ENCODE measurements at places on chromosomes 6 and 20.
A peak's percentile ranks its signal among the peaks of the same experiment; 100 is the strongest.

DNA sequence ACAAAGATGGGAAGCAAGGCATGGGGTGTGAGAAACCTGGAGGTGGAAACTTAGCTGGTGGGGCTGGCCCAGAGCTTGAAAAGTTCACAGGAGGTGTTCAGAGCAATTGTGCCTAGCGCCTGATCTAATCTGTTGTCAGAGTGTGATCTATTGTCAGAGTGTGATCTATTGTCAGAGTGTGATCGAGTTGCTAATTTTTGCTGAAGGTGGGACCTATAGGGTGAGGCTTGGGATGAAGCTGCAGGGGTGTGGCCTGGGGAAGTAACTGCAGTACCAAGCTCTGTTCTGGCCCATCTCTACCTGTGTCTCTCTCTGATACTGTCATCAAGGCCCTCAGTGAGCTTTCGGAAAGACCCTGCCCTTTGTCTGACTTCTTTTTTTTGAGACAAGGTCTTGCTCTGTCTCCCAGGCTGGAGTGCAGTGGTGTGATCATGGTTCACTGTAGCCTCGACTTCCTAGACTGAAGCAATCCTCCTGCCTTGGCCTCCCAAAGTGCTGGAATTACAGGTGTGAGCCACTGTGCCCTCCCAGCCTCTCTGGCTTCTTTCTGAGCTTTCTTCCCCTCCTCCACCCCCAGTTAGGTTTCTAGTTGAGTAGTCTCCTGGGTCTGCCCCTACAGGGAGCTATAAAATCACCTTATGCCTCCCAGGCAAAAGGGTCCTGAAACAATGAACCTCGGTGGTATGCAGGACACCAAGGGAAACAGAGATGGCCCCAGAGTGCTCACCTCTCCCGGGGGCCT lies 150.8 kb upstream of the RNF24 start:
- DNase-seq: no peak

- DNase-seq: no peak
These were observed 49.7 kb downstream of the SYNE1 start for GRCh38 chr6:152587473-152587872.

DNA sequence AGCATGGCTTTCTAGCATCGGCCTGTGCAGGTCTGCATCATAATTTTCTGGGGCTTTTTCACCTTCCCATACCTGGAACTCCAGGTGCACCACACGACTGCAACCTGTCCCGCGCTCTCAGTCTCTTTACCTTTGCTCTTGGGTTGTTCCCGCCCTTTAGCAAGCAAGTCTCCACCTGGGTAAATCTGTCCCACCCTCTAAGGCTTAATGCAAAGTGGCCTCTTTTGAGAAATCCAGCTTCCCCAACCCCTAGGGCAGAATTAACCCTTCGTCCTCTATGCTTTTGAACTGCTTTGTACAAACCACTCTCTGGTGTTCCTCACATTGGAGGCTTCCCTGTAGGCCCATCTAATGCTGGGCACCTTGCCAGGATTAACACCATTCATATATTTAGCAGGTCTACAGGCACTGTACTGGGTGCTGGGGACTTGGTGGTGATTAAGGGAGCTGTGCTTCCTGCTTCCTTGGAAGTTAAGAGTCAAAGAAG lies 2.8 kb downstream of the ITPR3 start:
- no peak for DNase-seq

DNA sequence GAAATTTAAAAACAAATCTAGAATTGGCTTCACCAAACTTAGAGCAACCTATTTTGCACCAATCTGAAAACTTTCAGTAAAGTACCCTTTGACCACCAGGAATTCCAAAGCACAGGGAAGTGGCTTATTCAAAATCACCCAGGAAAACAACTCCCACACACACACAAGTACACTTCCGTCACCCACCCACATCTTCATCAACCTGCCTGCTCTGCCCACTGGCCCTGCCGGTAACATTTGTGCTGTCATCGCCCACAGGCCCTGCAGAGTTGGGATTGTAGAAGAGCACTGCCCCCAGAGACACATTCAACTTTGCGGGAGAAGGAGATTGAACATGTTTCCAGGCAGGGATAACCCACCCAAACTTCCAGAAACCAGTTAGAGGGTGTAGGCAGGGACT lies 19.3 kb upstream of the SCML4 start:
- DNase-seq: no peak

DNA sequence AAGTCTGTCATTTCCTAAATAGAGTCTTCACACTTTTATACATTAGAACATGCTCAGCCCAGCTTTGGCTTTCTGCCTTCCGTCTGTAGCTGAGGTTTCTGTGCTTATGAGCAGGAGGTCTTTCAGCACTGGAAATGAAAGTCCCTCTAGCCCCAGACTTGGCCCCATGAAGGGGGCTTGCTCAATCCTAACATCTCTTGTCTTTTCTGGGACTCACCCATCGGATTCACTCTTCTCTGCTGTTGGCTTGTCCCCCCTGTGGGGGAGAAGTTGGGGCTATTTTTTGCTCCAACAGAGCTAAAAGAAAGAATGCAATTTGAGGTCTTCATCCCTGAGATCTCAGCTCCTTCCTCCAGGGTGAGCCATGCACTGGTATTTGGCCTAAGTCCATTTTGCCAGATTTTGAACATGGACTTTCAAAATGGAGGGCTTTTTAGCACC lies 177.7 kb downstream of the MRPL14 start:
- no peak for DNase-seq

DNA sequence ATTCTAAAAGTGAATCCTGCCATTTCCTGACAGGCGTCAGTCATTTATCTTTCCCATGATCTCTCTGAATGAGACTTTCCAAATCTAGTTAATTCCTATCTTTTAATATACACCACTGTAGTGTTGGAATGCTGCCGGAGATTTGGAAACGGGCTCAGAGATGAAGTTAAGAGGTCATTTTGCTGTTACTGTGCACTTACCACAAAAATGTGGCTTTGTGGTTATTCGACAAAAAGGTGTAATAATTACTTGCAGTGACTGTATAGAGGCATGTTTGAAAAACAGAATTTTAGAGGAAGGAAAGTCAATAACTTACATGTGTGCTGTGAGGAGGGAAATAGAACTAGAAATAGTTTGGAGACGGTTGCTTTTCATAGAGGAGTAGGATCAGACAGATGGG lies 460.2 kb upstream of the BTBD3 start:
- DNase-seq: no peak

- DNase-seq: no peak
These were observed 43.7 kb downstream of the SCGN start for GRCh38 chr6:25695671-25696070.

DNA sequence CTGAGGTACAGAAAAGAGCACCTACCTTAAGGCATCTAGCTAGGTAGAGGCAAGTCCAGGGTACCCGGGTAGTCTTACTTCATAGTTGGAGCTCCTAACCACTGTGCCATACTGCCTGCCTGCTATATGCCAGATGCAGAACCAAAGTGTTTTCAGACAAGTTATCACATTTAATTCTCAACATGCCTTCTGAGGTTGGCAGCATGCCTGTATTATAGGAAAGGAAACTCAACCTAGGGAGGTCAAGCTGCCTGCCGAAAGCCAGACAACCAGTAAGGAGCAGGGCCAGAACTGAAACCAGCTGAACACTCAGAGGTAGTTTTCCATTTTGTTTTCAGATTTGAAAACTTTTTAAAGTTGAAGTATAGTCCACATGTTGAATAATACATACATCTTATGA lies 5.4 kb downstream of the CTNNBL1 start:
- DNase-seq: no peak

GRCh38 chr20:18904624-18905023 lies 91.0 kb downstream of the SCP2D1 start:
- DNase-seq: peak; percentile 47

Data from NCI-H1092 treated with DMSO at 0.1 percent for 48 hours (cell line).